Effector CD8-positive, alpha-beta T cell (primary cell): ENCODE measurements at places on chromosomes 16 and 17.

- no peak for DNase-seq
Measured at GRCh38 chr17:28404812-28405570, 1.0 kb downstream of the SLC46A1 start.

- no peak for DNase-seq
Measured at GRCh38 chr17:82281502-82282238, 8.2 kb upstream of the CSNK1D start.

- DNase-seq: no peak
Measured at GRCh38 chr16:28910086-28911031, 14.7 kb downstream of the RABEP2 start.

- DNase-seq: no peak
Measured at GRCh38 chr17:59828478-59828760, 64.3 kb downstream of the TUBD1 start.

- DNase-seq: no peak
Measured at GRCh38 chr17:35695613-35696012, 35.8 kb upstream of the RASL10B start.

DNA sequence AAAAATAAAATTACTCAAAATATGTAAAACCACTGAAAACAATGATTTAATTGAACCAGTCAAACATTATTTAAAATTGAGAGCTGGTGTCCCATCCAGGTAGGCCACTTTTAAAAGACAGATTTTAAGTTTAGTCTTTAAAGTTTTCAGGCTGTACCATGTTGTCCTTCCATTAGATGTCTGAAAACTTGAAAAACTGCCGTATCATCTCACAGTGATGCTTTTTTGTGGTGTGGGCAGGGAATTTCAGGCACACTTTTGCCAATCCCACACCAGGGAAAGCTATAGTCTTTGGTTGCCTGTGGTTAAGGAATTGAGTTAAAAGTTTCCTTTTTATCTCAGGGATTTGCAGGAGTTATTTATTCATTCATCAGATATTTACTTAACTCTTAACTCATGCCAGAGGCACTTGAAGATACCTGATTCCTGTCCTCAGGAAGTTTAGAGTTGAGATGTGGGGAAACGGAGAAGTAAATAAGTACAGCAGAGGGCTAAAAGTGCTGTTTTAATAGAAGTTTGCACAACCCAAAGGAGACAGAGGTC is 3.2 kb downstream of the SNTB2 start:
- no peak for DNase-seq

DNA sequence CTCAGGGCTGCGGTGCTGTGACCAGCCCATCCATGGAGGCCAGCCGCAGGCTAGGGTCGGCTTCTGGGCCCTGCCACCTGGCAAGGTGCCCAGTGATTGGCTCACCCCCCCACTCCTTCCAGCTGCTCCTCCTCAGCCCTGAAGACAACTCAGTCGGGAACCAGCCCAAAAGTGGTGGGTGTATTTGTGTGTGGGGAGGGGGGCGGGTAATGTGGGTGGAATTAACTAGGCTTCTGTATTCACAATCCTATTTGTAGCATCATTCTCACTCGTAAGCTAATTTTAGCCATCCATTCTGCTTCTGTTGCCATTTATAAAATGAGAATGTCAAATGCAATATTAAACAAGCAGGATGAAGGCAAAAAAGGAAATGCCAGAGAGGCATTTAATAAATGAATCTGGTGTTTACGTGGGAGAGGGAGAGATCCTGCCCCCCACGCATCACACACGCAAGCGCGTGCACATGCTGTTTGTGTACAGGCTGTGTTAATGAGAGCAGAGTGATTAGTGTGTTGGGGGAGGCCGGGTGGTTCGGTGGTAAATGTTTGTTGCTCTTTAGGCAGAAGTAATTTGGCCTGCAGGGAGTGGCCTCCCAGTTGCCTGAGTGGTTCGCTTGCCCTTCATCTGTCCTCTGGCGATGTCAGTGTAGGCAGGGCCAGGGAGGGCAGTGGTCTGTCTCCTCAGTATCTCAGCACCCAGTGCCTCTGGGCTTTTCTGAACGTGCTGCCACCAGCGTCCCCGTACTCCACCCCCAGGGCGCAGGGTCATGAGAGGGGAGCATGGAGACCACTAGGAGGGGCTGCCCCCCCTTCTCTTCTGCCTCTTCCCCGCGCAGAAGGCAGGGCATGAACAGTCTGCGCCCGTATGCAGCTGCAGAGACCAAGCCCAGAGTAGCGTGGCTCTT is 140.1 kb downstream of the CCDC182 start:
- DNase-seq: peak; percentile 18

- DNase-seq: no peak
Measured at GRCh38 chr16:86281421-86281820, 228.9 kb upstream of the FOXF1 start.

DNA sequence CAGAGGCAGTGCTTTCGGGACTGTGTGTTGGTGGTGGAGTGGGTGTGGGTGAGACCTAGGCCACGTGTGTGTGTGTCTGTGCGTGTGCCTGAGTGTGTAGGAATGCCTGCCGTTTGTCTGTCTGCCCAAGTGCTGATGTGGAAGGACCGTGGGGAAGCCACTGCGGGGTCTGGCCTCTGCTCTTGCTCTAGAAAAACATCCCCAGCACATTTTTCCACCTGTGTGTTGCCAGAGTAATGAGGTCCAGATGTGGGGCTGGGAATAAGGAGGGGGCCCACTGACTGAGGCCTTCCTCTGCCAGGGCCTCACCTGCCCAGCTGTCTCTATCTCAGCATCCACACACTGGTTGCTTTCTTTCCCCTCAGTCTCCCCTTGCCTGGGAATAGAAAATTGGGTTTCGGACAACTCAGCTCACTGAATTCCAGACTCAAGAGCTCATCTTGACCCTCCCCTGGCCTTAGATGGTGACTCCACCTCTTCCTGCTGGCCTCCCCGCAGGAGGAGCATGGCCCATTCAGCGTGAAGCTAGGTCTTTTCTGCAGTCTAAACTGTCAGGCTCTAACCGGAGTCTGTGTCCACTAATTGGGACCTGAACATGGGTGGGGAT is 7.6 kb downstream of the SGCA start:
- DNase-seq: no peak

GRCh38 chr17:39607851-39608130 is at the start of gene NEUROD2:
NEUROD2 (minus strand) TSS chr17:39607920; CDS start chr17:39606599, 1,321 bp downstream.
- DNase-seq: no peak

- no peak for DNase-seq
Measured at GRCh38 chr16:1543085-1543896, 9.8 kb downstream of the TMEM204 start.

GRCh38 chr16:10121897-10122425 is 60.3 kb downstream of the GRIN2A start:
- no peak for DNase-seq

DNA sequence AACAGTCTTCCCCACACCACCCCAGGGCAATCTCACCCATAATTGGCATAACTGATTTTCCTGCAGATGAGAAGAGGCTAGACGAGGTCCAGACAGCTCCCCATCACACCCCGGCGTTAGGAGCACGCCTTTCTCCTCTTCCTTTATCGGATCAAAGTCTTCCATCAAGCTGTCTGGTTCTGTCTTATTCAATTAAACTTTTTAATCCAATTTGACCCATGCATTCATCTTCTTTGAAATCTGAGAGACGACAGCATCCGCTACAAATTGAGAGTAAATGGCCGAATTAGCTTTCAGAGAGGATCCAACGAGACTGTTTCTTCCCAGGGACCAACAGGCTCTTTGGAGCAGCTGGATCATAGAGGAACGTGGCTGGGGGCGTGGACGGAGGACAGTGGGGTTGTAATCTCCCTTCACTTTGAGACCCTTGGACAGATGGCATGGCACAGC is 44.4 kb upstream of the GPRC5B start:
- no peak for DNase-seq

DNA sequence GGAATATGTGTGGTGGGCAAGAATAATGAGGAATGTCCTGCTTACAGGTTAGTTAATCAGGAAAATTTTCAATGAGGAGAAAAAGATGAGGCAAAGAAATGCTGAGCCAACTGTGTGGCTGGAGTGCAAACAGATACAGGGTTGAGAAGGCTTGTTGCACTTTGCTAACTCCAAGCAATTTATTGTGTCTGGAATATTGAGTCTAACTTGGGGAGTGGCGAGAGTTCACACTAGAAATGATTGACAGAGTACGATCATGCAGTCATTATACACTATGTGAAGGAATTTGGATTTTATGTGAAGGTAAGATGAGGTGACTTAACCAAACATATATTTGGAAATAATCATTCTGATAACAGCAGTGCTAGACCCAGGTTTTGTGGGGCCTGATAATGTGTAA is 185.0 kb upstream of the ELAC2 start:
- no peak for DNase-seq

- DNase-seq: no peak
Measured at GRCh38 chr16:69904495-69905170, 46.5 kb upstream of the CLEC18A start.

- DNase-seq: no peak
Measured at GRCh38 chr16:47716571-47716970, 255.4 kb downstream of the PHKB start.

DNA sequence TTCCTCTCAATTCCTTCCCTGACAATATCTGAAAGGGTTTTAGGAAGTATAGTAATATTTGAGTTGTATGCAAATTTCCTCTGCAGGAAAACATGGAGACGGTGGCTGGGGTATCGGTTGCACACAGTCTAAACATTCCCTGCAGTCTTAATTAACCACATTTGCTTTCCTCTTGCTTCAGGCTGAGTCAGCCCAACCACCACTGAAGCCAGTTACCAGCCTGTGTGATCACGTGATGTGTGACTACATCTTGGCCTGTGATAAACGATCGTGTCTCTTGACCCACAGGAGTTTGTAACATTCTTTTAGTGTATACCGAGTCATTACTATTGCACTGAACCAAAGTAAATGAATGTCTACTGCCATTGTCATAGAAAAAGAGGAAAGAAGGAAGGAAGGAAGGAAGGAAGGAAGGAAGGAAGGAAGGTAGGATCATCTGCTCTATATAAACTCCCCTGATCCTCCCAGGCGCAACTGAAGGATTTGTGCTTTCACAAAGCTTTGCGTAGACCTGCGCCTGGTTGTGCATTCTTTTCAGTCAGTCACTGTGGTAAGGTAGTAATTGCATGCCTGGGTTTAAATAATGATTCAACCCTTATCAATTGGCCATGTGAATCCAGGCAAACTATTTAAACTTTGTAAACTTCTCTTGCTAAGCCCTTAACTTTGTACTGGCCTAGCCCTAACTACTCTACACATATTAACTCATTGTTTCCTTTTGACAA is 280.6 kb upstream of the SALL1 start:
- no peak for DNase-seq

DNA sequence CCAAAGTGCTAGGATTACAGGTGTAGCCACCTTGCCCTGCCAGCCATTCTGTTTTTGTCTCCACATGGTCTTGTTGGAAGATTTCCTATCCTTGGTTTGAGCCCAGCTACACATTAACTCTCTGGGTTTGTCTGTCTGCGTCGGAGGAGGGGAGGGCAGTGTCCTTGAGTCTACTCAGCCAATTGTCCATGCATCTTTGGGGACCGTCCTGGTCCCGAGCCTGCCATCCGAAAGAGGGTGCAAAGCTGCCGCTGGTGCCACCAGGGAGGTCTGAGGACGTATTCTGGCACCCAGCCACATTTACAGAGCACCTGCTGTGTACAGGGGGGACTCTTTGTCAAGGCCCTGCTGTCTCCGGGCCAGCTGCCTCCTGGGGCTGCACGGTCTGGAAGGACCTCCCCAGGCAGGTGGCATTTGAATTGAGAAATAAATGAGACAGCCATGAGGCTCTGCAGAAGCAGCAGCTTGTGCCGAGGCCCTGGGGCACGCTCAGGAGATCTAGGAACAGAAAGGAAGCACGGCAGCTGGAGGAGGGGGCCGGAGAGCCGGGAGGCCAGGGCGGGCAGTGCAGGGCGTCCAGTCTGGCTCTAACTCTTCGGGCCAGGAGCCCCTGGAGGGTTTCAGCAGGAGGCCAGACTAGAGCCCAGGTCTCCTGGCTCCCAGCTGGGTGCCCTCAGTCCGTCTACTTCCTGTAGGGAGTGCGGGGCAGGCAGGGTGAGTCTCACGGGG is 1.5 kb downstream of the CYBA start:
- no peak for DNase-seq

DNA sequence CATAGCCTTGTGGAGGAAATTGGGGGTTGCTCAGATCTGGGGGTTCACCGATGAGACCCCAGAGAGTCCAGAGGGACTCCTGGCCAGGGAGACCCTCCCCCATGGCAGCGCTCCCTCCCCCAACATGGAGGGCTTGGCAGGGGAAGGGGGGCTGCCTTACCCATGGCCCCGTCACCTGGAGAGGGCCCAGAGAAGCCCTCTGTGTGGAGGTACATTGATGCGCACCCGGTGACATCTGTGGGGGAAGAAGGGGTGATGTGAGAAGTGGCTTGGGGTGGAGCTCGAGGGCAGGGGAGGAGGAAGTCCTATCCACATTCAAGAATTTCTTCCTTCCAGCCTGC is 16.2 kb downstream of the ETV4 start:
- DNase-seq: no peak

DNA sequence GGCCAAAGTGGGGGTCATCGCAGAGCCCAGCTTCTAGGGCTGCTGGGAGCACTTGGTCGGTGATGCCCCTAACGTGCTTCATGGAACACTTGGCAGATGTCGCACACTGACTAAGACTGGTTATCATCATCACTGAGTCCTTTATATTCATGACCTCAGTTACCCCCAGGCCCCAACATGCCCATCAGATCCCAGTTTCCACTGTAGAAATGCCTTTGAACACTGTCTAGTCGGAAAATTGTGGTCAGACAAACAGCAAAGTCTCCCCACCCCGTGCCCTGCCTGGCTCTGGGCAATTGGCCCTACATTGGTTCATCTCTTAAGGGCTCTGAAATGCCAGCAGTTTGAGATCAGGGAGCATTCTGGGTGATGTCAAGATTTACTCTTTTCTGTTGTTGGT is 51.3 kb downstream of the NKD1 start:
- DNase-seq: no peak

GRCh38 chr17:42120770-42121769 is at the start of gene KAT2A:
KAT2A (minus strand) TSS chr17:42121367; CDS start chr17:42121304, 63 bp downstream.
- peak; percentile 68 for DNase-seq

- no peak for DNase-seq
Measured at GRCh38 chr17:17140590-17140980, 65.5 kb downstream of the PLD6 start.

- DNase-seq: no peak
Measured at GRCh38 chr16:54875443-54875842, 55.2 kb upstream of the IRX5 start.

- peak; percentile 68 for DNase-seq
Measured at GRCh38 chr17:2050300-2051060, 4.4 kb upstream of the HIC1 start.

- DNase-seq: peak; percentile 30
Measured at GRCh38 chr17:15999974-16000827, 577 bp downstream of the TTC19 start.

GRCh38 chr17:63436523-63437110 is 9.5 kb downstream of the CYB561 start:
- DNase-seq: no peak

DNA sequence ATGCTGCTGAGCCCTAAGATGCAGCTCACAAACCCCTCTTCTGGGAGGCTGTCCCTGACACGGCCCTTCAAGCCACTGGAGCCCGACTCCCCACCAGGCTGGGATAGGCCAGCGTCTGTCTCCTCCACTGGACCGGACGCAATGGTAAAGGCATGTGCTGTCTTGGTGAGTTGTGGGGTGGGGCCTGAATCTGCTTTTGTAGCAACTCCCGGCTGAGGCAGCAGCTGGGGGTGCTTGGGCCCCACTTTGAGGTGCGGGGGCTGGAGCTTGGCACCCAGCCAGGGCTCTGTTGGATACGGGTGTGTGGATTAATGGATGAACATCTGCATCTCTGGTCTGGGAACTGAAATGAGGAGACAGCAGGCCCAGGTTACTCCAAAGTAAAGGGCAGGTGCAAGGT is 3.5 kb upstream of the NLRC3 start:
- no peak for DNase-seq

- DNase-seq: no peak
Measured at GRCh38 chr16:12132850-12133440, 156.4 kb downstream of the SNX29 start.

GRCh38 chr16:77289331-77289809 is 90.2 kb downstream of the SYCE1L start:
- no peak for DNase-seq
